ENCODE measurements at places on chromosomes 5 and 9. TPM values are rescaled to one million over a fixed set of nuclear protein-coding genes. Genes with fewer than 3 reads are reported as not detected.

The PCDHGB1 gene
- total RNA-seq, result 0.35 TPM

The LEAP2 gene
- total RNA-seq, result not detected

The CEL gene
- under 0.01 TPM for total RNA-seq

The TMEM232 gene
- total RNA-seq, result 1.2 TPM

The IFNA13 gene
- total RNA-seq, result not detected

The ATP10B gene
- not detected for total RNA-seq

The FBLL1 gene
- total RNA-seq, result not detected

The ZNF454 gene
- 0.53 TPM for total RNA-seq

The TRPM3 gene
- 10.6 TPM for total RNA-seq

The WWC1 gene
- total RNA-seq, result not detected

The C1QTNF2 gene
- total RNA-seq, result 0.71 TPM

The GCNT4 gene
- 0.58 TPM for total RNA-seq

The VLDLR gene
- total RNA-seq, result 4.6 TPM

The C8G gene
- total RNA-seq, result not detected

The AFAP1L1 gene
- total RNA-seq, result 5.1 TPM

The SPINK6 gene
- 1.1 TPM for total RNA-seq

The TCF7 gene
- total RNA-seq, result 3.0 TPM

The OR13C9 gene
- not detected for total RNA-seq

Data from myometrial cell (primary cell).